ENCODE measurements at places on chromosomes 1 and 21. TPM values are rescaled to one million over a fixed set of nuclear protein-coding genes. Genes with fewer than 3 reads are reported as not detected.

PTCH2 gene
- total RNA-seq: 2.7 TPM

LRRC7 gene
- total RNA-seq: 9.2 TPM

SPOCD1 gene
- total RNA-seq: 0.13 TPM

LCE1B gene
- total RNA-seq: not detected

TTC39A gene
- 4.8 TPM for total RNA-seq

IL22RA1 gene
- not detected for total RNA-seq

S100A13 gene
- 111 TPM for total RNA-seq

IFFO2 gene
- total RNA-seq: 4.2 TPM

NID1 gene
- 92.3 TPM for total RNA-seq

FCRL6 gene
- total RNA-seq: not detected

IGSF9 gene
- 0.13 TPM for total RNA-seq

CD34 gene
- total RNA-seq: 62.2 TPM

CLCA2 gene
- not detected for total RNA-seq

FAM167B gene
- 2.5 TPM for total RNA-seq

OR10Z1 gene
- not detected for total RNA-seq

ARHGAP29 gene
- 29.1 TPM for total RNA-seq

CD101 gene
- total RNA-seq: 3.5 TPM

SPRR1A gene
- total RNA-seq: not detected

NCAM2 gene
- total RNA-seq: 4.5 TPM
